ENCODE measurements at places on chromosomes 16 and 17.

GRCh38 chr16:77711179-77711578 lies 11.1 kb upstream of the NUDT7 start:
- DNase-seq: no peak

GRCh38 chr17:54493691-54494090 lies 407.0 kb upstream of the TOM1L1 start:
- DNase-seq: no peak

- no peak for DNase-seq
Observed at GRCh38 chr17:28325211-28325610, 6.2 kb downstream of the TMEM97 start.

- DNase-seq: no peak
Observed at GRCh38 chr17:64393000-64393402, 2.3 kb upstream of the PECAM1 start.

DNA sequence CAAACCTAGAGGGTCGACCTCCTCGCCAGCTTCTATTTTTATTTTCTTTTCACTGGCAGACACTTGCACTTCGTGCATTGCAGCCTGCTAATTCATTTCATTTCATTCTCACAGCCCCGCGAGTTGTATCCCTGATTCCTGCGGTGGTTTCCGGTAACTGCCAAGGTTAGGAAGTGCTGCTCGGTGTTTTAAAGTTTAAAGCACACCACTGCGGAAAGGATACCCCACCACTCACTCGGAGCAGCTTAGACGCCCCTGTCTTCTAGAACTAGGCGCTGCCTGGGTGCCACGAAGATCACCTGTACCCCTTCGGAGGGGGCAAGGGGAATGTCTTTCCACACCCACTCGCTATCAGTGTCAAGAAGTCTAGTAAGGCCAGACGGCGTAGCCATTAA lies 509 bp downstream of the CNEP1R1 start:
- DNase-seq: peak; percentile 6

DNA sequence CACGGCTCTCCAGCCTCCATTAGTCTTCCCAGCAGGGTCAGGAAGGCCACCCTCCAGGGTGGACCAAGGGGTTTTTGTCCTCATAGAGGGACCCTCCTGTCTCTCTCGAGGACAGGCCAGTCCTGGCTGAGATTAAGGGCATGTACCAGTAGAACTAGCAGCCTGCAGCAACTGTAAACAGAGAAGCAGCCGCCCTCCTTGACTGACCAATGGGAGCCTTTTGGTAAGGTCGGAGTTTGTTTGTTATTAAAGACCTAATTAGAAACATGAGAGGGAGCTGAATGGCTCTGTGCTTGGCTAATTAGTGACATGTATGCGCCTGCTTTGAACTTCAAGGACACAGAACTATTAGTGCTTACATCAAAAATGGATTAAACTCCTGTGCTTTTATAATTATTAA lies 80.0 kb downstream of the CCDC182 start:
- DNase-seq: no peak

- no peak for DNase-seq
Observed at GRCh38 chr17:7167832-7168231, 11.3 kb downstream of the ASGR1 start.

- no peak for DNase-seq
Observed at GRCh38 chr17:49977463-49978389, 8.7 kb downstream of the DLX4 start.

DNA sequence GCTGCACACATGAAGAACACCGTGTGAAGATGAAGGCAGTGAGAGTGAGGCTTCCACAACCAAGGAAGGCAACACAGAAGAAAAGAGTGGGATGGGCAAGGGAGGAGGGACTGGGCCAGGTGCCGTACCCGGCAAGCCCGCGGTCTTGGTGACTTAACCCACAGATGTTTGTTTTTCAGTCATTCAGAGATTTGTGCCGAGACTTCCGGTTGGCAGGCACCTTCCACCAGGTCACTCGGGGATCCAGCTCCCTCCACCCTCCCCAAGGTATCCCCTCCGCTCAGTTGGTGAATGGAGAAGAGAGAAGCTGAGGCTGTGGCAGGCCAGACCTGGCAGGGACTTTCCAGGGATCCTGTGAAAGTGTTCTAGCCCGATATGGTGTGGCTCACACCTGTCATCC lies 4.9 kb upstream of the KREMEN2 start:
- no peak for DNase-seq

DNA sequence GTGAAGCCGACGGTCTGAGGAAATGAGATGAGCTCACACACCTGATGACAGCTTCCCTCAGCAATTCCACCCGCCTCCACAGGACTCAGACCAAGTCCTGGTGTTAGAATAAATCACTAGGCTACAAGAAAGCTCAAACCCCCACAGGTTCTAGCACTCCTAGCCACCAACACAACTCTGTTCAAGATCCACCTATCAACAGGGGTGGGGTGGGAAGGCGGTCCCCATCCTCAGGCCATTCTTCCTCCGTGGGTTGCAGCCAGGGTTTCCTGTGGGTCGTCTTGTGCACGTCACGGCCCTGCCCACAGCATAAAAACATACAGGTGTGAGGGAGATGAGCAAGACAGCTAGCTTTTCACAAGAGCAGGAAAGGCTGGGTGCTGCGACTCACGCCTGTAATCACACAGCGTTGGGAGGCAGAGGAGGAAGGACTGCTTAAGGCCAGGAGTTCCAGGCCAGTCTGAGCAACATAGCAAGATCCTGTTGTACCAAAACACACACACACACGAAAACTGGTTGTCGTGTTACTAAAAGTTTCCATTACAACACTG lies 81.1 kb downstream of the ANKRD11 start:
- peak; percentile 70 for DNase-seq

- DNase-seq: no peak
Observed at GRCh38 chr17:81223762-81224130, 981 bp upstream of the CEP131 start.

- DNase-seq: no peak
Observed at GRCh38 chr16:63458846-63459245, 1422.6 kb upstream of the CDH8 start.

DNA sequence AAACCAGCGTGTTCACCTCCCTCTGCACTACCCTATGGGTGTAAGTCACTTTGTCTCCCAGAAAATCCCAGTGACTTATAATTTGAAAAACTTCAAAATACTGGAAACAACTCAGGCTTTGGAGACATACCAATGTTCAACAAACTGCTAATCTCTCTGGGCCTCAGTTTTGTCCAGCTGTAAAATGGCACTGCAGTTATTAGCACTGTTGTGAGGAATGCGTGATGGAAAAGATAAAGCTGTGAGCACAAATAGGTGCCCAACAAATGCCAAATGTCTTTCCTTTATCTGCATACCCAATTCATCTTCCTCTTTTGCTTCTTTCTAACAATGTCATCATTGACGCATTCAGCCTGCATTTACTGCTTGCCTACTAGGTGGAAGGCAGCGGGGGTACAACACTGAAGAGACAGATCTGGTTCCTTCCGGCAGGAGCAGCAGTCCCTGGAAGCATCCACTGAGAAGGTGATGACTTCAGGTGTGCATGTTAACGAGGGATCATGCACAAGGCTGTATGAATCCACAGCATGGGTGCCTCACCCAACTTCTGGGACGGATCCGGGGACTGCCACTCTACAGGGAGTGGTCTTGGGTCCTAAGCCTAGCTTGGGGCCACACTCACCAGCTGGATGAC lies 63.4 kb downstream of the CYTH1 start:
- DNase-seq: no peak

DNA sequence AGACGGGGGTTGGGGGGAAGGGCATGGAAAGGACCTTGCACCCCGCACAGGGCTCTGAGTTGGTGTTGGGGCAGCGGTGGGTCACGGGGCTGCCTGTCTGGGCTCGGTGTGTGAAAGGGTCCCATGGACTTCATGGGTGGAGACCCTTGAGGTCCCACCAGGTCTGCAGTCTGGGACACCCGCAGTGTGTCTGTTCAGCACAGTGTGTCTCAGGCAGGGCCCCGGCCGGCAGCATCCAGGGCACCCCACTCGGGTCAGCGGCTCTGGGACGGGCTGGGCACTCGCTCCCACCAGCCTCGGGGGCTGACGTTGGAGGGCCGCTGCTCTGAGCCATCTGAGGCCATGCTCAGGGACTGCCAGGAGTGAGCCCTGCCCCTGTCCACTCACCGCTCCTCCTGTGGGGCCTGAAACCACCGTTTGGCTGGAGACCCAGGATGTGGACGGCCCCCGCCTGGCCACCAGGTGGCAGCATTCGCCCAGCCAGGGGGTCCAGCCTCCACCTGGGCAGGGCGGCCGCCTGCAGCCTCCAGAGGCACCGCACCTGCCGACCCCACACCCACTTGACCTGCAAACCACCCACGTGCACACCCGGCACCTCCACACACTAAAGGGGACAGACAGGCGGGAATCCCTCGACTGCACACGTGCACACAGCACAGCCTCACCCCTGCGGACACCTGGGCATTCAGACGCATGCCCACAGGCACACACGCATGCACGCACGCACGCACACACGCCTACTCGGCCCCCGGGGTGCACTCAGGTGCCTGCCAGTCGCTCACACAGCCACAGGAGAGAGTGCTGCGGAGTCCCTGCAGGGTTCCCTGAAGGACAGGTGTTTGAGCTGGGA lies 10.1 kb upstream of the ZFPM1 start:
- peak; percentile 81 for DNase-seq

DNA sequence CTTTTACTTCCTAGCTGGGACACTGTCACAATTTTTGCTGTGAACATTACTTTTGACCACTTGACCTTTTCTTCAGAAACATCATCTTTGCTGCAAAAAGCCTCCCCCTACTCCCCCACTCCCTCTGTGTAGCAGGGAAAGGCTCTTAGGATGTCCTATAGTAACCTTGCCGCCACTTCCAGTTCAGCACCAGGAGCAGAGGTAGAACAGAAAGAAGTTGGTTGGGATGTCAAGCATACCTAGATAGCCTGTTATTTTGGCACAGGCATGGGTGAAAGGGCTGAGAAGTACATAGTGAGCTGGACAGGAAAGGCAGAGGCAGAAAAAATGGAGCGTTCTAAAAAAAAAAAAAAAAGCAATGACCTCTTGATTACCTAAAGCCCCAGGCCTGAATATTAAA lies 31.3 kb downstream of the SMIM36 start:
- no peak for DNase-seq
